ENCODE measurements at places on chromosomes 11 and 22.

- DNase-seq: no peak
Observed at GRCh38 chr22:39581303-39581702, 10.8 kb downstream of the CACNA1I start.

- DNase-seq: no peak
Observed at GRCh38 chr11:61162092-61162941, 1.1 kb upstream of the VPS37C start.

DNA sequence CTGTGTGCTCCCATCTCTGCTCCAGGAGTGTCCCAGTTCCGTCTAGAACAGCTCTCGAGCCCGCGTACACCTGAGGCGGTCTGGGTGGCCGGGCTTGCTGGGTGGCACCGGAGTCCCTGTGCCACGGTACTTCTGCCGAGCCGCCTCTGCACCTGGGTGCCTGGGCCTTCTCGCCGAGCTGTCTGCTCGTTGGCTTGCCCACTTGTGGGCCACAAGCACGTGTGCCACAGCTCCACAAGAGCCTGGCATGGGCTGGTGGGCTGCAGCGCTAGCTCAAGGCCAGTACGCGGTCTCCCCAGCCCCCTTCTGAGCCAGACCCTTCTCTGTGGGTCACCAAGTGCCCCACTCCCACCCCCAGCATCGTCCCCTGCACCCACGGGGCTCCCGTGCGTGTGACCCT, 388.0 kb downstream of the TBC1D22A start:
- no peak for DNase-seq

DNA sequence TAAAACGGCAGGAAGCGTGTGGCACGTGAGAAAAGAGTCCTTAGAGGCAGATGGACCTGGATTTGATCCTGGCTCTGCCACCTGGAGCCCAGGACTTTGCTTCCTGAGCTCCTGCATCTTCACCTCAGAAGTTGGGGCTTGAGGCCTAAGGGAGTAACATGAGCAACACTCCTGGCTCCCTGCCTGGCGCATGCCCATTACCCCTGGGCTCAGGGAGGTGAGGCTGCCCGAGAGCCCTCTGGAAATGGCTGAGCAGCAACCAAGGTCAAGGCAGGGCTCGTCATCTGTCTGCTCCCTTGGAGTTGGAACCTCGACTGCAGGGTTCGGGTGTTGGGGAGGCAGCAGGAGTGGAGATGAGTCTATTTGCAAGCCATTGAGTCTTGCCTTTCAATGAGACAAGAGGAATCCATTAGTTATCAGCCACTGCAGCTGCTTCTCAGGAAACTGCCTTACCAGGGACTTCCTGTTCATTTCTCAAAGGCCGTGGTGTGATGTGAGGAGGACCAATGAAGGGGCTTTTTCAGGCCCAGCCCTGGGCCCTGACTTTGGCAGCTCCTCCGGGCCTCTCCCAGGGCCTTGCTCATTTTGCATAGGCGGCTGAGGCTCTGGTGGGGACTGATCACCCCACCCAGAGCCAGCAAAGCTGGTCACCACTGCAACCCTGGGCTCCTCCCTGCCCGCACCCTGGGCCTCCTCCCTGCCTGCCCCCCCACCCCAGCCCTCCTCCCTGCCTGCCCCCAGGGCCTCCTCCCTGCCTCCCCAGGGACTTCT, 6.4 kb downstream of the FADS2 start:
- peak; percentile 64 for DNase-seq

GRCh38 chr11:11010624-11011127, 152.8 kb upstream of the ZBED5 start:
- DNase-seq: peak; percentile 32

- no peak for DNase-seq
Observed at GRCh38 chr11:131371791-131372104, 1.3 kb downstream of the NTM start.

DNA sequence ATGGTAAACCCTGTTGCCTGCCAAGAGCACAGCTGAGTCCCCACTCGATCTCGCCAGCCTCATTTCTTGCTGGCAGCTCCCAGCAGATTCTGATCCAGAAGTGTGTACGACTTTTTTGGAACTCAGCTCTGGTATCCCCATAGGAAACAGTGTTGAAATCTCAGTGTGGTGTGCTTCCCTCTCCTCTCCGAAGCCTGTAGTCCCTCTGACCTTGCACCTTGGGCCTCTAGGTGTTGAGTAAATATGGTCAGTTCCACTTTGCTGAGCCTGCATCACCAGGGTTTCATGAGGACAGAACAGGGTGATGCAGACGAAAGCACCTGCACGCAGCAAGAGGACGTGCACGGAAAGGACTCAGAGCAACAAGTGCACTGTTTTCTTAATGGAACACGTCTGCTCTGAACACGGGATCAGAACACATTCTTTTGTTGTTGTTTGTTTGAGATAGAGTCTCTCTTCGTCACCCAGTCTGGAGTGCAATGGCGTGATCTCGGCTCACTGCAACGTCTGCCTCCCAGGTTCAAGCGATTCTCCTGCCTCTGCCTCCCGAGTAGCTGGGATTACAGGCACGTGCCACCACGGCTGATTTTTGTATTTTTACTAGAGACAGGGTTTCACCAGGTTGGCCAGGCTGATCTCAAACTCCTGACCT, 3.8 kb upstream of the CPT1A start:
- DNase-seq: no peak

GRCh38 chr11:58654908-58655296, 32.4 kb downstream of the CNTF start:
- DNase-seq: no peak

DNA sequence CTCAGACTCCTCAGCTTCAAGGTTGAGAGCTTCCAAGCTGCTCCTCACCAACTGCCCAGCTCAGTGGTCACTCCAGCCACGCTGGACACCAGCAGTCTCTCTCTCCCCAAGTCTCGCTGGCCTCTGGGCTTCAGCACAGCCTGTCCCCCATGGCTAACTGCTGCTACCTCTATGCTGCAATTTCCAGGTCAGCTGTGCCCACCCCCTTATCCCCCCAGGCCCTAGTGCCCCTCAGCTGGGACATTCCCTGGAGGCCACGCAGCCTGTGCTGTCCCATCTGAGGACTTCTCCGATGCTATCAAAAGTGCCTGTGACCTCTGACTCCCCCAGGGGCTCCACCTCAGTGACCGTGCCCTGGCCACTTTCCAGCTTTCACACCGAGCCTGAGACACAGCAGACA, 37.5 kb upstream of the PHF21B start:
- DNase-seq: no peak

DNA sequence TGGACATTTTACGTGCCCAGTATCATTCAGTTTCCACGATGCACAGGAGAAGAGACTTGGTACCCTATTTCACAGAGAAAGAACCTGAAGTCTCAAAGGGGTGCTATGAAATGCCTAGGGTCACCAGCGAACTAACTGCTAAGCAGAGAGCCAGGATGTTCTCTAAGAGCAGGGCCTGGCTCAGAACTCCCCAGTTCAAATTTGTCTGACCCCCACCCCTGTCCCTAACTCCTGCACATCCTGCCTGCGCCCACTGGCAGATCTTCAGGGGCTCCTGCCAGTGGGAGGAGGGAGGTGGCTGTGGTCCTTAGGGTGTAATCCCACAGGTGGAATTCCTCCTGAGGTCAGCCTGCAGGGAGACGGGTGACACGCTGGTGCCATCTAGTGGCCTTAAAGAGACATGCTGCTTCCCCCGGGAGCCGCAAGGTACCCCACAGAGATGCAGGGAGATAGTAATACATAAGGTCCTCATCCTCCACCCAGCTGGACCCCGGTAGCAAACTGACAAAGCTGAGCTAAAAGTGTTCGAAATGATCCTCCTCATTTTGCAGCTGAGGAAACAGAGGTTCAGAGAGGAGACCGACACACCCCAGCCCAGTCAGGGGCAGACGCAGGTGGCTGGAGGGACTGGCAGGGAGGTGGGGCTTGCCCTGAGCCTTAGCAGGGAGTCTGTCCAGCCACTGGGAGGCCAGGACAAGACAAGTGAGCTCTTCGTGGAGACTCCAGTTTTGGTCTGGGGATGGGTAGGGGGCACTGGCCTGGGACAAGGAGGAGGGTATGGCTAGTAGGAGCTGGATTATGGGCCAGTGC, 34.1 kb downstream of the MB start:
- DNase-seq: peak; percentile 65

DNA sequence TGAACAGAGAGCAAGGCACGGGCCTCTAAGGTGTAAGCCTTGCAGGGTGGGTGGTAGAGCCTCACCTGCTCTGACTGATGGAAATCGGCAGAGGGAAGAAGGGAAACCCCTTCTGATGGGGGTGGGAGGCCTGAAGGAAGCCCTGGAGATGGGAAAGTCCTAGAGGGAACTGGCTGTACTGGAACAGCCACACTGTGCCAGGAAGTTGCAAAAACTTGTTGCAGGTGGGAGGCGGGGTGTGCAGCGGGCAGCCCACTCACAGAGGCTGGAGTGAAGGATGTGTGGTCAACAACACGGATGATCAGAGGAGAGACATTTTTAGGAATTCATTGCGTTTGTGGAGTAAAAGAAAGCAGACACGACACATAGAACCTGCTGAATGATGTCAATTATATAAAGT, 91.3 kb downstream of the ZC3H12C start:
- DNase-seq: no peak

DNA sequence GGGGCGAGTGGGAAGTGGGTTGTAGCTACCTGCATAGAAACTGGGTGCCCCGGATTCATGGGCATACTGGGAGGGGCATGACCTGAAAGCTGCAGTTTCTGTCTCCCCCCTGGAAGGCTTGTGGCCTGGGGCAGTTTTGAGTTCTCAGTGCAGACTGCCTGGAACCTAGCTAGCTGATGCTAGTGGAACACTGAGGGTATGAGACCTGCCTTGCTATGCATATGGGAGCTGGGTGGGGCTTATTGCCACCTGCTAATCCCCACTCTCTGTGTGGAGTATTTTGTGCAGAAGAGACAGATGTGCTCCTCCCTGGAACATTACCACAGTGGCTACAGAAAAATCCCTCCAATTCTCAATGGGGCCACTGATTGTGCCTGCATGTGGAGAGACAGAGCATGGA, 11.7 kb upstream of the OR56B4 start:
- DNase-seq: no peak

DNA sequence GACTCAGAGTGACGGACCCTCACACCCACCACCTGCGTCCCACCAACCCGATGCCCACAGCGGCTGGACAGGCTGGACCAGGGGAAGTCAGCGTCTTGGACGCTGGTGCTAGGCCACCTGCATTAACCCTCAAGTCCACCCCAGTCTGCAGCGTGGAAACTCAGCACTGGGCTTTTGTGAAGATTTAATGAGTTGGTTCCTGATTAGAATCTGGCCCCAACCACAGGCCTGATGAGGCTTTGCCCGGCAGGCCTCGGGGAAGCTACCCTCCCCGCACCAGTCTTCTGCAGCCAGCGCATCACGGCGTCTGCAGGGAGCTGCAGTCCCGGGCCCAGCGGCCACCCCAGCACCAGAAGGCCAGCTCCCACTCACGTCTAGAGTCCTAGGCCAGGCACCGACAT, 101.0 kb downstream of the BRD1 start:
- DNase-seq: no peak

DNA sequence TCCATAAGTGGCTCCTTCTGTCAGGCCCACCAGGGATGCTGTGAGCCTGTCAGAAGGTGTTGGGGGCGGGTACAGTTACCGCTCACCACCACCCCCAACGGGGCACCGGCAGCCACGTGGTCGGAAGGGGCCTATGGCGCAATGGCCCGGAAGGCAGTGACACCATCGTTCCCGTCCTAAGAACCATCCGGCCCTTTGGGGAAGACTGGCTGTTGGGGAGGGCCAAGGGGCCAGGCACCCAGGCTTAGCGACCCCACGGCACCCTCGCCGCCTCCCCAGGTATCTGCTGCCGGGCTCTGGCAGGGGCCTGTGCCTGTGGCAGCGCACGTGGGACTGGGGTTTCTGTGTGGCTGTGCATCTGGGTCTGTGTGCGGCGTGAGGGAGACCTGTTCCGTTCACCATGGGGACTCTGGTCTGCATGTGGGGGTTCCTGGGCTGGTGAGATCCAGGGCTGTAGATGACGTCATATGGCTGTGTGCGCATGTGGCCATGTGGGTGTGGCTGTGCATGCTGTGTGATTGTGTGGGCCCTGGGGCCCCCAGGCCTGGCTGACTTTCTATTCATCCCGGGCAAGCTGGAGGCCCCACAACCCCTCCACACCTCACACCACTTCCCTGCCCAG, 717 bp downstream of the OSM start:
- DNase-seq: peak; percentile 82

GRCh38 chr22:25202290-25202921, 2.7 kb downstream of the CRYBB3 start:
- DNase-seq: peak; percentile 63

- no peak for DNase-seq
Observed at GRCh38 chr11:12865863-12866595, 143.1 kb upstream of the RASSF10 start.

- no peak for DNase-seq
Observed at GRCh38 chr11:69647761-69648497, 7.0 kb downstream of the CCND1 start.

- peak; percentile 82 for DNase-seq
Observed at GRCh38 chr11:66568124-66568916, at the start of gene CTSF. Gene CTSF, minus strand, starts transcription at chr11:66568606. Its CDS starts 120 bp downstream, at chr11:66568486.

DNA sequence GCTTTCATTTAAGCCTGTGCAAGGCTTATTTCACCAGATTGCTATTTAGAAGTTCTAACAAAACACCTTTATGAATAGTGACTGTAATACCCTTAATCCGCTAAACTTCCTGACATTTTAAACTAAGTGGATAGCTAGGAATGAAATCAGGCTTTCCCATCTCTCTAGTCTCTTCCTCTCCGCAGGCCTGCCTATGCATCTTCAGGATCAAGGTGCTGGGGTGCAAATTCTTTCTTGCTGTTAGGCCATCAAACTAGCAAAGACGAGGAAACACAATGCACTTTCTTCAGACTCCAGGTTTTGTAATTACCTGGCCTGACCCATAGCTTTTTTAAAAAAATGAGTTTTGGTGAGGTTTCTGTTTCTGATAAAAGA, 149.4 kb downstream of the DBX1 start:
- no peak for DNase-seq

- DNase-seq: no peak
Observed at GRCh38 chr22:19081351-19081750, 40.9 kb downstream of the DGCR2 start.

DNA sequence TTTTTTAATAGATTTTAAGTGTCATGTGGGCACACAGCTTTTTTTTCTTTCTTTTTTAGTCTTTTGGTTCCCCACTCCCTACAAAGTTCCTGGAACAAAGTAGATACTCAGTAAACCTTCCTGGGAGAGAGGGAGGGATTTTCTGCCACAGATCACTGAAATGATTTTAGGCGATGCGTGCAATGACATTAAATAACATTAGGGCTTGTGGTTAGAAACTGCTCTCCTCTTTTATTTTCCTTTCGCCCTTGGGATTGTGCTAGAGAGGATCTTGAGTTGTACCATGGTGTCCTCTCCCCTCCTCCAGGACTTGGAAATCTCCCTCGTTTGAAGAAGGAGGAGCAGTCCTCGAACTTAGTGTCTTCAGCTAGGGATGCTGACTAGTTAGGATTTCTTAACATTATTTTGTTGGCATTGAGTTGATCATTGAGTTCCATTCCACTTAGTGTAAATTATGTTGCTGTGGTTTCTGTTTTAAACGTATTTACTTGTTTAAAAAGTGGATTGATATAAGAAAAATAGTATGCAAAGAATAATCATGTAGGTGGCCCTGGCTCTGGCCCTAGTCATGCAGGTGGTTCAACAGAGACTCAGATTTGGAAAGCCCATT, 88.4 kb downstream of the TRAF6 start:
- DNase-seq: no peak

GRCh38 chr11:1481861-1482441, 4.6 kb downstream of the MOB2 start:
- DNase-seq: no peak
